ENCODE measurements at places on chromosomes 1 and 21.

- no peak for DNase-seq
Measured at GRCh38 chr1:244162786-244163530, 111.9 kb downstream of the ZBTB18 start.

GRCh38 chr1:29050166-29050565, 73.5 kb downstream of the TMEM200B start:
- no peak for DNase-seq

GRCh38 chr21:41570791-41571355, 62.9 kb upstream of the TMPRSS2 start:
- peak; percentile 49 for DNase-seq

DNA sequence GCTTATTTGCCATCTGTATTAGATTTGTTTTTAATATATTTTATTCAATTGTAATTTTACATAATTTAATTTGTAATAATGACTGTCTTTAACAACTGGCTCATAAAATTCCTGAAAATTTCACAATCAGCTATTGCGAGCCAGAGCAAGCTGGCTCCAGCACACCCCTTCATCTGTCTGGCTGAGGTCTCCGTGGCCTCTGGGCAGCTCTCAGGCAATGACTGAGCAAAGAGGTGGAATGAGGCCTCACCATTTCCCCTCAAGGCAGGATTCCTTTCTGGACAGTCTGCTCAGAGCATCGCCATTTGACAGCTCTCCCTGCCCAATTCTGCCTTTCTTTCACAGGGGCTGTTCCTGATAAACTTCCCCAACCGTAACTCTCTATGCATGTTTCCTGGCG, 5.8 kb upstream of the KANK4 start:
- DNase-seq: no peak

All from suppressor macrophage treated with lipopolysaccharide for 4 hours (primary cell).